Activated naive CD8-positive, alpha-beta T cell treated with anti-CD3 and anti-CD28 coated beads for 36 hours (primary cell): ENCODE measurements at places on chromosomes 12 and 14.

DNA sequence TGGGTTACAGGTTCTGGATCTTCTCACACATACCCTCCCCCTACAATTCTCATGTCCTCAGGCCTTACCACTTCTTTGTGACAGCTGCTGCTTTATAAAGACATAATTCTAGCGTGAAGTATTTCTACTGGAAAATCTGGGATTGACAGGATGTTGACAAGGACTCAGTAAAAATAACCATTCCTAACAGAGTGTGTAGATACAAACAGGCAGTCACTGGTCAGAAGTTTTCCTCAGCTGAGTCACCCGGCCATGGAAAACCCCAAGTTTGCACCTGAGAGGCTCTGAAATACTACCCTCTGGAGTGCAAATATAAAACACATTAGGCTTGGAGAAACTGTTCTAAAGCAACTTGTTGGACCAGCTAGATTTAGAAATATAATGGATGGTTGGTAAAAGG, 54.4 kb downstream of the SPPL3 start:
- no peak overlapping the region for H3K27ac ChIP-seq
- no peak for DNase-seq
- H3K4me3 ChIP-seq: no peak overlapping the region
- peaks cover 65% of the 10 kb centered on the region for H3K4me1 ChIP-seq

DNA sequence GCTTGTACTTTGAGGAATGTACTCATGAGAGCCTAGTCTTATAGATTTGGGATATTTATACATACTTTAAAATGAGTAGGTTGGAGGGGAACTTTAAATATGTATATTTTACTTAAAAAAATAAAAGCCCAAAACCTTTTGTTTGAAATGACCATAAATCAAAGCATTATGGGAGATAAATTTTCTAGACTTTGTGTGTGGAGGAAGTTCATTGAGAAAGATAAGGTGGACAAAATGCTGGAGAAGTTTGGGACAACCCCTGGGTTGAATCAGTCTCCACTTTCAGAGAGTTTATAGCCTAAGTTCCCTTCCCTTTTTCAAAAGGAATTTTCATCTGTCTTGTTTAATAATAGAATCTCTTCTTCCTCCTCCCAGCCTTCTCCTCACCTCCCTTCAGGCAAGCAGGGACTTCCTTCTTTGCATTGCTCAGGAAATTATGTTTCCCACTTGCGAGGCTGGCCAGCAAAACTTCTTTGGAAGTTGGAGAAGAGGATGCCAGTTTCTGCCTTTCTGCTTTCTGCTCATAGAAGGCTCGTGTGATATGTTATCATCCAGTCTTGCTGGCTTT, 54.2 kb downstream of the CHST11 start:
- peaks cover 12% of the 10 kb centered on the region for H3K36me3 ChIP-seq
- H3K27ac ChIP-seq: no peak overlapping the region
- DNase-seq: no peak
- H3K27me3 ChIP-seq: no peaks in the 10 kb centered on the region

DNA sequence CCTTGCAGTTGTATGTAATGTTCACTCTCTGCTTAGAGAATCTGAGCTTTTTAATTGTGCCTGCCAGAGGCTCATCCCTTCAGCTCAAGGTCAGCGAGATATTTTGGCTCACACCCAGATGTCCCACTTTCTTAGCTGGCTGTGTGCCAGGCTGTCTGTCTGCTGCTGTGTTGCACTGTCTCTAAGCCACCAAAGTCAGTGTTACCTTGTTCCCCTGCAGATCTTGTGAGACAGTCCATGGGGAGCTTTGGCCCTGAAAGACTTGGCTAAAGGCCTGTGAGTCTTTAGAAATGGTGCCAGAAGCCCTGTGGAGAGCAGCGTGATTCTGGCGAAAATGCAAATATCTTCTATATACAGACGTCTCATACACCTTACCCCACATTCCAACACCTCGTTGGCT, 293.7 kb downstream of the TTC6 start:
- H3K36me3 ChIP-seq: no peaks in the 10 kb centered on the region
- no peaks in the 10 kb centered on the region for H3K4me1 ChIP-seq
- H3K27me3 ChIP-seq: peaks cover 12% of the 10 kb centered on the region
- no peak overlapping the region for H3K27ac ChIP-seq

GRCh38 chr14:94826774-94827173, 56.9 kb upstream of the GSC start:
- no peak overlapping the region for H3K27ac ChIP-seq
- H3K4me1 ChIP-seq: no peaks in the 10 kb centered on the region
- no peak for DNase-seq
- no peak overlapping the region for H3K4me3 ChIP-seq
- H3K36me3 ChIP-seq: no peaks in the 10 kb centered on the region

GRCh38 chr12:124687917-124688316, 120.5 kb upstream of the NCOR2 start:
- peak; percentile 8 for DNase-seq
- H3K27ac ChIP-seq: no peak overlapping the region
- peaks cover 2% of the 10 kb centered on the region for H3K36me3 ChIP-seq
- no peak overlapping the region for H3K4me3 ChIP-seq

DNA sequence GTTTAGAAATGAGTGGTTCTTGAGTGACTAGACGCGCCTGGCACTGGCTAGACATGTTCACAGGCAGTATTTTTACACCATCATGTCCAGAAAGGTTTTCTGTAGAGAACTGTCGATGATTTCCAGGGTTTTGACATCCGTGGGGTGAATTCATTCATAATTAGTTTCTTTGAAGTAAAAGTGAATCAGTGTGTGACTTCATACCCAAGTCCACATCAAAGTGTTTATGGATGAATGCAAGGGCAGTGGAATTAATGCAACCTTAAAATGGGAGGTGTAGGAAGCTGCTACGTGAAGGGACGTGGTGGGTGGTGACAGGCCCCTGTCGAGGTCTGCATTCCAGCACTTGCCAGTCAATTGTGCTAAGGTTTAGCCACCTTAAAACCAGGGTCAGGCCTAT, 38.4 kb upstream of the ELK3 start:
- no peak for DNase-seq
- no peak overlapping the region for H3K4me3 ChIP-seq
- no peaks in the 10 kb centered on the region for H3K4me1 ChIP-seq
- no peaks in the 10 kb centered on the region for H3K27me3 ChIP-seq
- no peaks in the 10 kb centered on the region for H3K36me3 ChIP-seq

GRCh38 chr12:42701084-42701483, 111.5 kb upstream of the PRICKLE1 start:
- no peaks in the 10 kb centered on the region for H3K4me1 ChIP-seq
- no peak overlapping the region for H3K4me3 ChIP-seq
- no peak overlapping the region for H3K27ac ChIP-seq
- no peaks in the 10 kb centered on the region for H3K27me3 ChIP-seq

GRCh38 chr12:107373238-107373809, 280.0 kb upstream of the CRY1 start:
- H3K36me3 ChIP-seq: peaks cover 6% of the 10 kb centered on the region
- peak overlapping the region; percentile 89 for H3K27ac ChIP-seq
- peaks cover 68% of the 10 kb centered on the region for H3K4me1 ChIP-seq
- DNase-seq: no peak

DNA sequence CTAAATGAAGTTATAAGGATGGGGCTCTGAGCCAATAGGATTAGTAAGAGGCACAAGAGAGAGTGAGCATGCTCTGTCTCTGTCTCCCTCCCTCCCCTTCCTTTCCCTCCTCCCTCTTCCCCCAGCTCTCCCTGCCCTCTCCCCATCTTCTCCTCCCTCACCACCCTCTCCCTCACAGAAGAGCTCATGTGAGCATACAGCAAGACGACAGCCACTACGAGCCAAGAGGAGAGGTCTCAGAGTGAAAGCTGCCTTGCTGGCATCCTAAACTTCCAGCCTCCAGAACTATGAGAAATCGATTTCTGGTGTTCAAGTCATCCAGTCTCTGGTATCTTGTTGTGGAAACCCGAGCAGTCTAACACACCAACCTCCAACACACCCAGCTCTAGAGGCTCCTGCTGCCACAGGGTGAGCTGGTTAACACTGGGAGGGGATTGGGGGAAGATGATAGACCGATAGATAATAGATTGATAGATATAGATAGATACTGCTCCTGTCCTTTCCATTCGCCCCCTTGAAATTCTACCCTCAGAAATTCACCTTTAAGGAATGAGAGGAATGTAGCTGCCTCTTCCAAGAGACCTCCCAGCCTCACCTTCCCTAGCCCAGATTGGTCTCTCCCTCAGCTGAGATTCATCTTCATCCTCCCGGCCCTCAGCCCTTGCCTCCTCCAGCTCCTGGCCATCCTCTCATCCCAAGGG, 25.8 kb upstream of the ACTN1 start:
- no peaks in the 10 kb centered on the region for H3K36me3 ChIP-seq
- H3K27ac ChIP-seq: no peak overlapping the region
- DNase-seq: no peak
